ENCODE measurements at places on chromosomes 13 and 19.
A peak's percentile ranks its signal among the peaks of the same experiment; 100 is the strongest.

GRCh38 chr13:109208522-109208921, 577.9 kb downstream of the IRS2 start:
- DNase-seq = no peak

DNA sequence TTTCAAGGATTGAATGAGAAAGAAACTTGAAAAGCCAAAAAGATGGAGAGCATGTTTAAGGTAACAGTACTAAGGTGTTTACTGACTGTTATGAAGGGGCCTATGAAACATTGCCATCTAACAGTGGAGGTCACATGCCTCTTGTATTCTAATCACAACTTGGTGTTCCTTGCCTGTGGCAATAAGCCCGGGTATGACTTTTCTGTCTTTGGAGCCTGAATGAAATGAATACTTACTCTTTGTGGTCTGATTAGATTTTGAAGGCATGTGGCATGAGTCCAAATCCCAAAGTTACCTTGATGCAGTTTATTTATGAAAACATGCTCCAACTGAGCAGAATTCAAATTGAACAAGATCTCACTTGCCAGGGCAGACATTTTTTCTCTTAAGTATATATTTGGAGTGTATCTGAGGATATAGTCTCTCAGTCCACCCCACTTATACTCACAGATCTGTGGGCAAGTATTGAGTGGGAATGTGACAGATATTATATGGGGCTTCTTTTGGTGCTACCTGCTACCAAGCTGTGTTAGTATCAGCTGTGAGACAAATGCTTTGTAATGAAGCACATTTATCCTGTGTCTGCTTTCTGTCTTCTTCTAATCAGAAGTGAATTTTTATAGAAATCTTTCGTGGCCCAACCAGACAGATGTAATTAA, 67.5 kb downstream of the B3GLCT start:
- no peak for DNase-seq

DNA sequence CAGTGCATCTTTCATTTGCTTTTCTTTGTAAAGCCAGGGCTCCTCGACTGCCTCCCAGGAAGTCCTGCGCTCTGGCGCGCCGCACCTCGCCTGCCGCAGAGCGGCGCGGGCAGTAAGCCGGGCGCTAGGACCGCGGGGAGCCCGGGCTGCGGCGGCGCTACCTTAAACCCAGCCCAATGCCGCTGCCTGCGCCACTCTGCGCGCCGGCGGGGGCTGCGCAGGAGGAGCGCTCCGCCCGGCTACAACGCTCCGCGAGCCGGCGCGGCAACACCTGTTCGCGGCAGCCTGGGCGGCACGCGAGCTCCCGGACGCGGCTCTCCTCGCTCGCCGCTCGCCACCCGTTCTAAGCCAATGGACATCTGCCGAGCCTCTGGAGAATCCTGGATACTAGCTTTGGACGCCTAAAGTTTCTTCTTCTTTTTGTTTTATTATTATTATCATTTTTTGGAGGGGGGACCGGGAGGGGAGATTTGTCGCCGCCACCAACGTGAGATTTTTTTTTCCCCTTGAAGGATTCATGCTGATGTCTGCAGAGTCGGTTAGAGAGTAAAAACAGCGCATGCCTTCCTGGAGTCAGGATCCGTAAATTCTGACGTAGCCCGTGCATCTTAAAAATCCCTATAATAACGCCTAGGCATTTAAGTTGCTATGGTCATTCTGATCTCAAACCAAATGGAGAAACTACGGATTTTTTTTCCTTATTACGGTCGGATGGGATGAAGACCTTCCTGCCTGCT, at the start of gene FGF9:
FGF9 (plus strand) TSS at position 191 of the 737 bp plus-strand sequence. CDS start 840 bp downstream, outside the sequence.
- peak; percentile 91 for DNase-seq

DNA sequence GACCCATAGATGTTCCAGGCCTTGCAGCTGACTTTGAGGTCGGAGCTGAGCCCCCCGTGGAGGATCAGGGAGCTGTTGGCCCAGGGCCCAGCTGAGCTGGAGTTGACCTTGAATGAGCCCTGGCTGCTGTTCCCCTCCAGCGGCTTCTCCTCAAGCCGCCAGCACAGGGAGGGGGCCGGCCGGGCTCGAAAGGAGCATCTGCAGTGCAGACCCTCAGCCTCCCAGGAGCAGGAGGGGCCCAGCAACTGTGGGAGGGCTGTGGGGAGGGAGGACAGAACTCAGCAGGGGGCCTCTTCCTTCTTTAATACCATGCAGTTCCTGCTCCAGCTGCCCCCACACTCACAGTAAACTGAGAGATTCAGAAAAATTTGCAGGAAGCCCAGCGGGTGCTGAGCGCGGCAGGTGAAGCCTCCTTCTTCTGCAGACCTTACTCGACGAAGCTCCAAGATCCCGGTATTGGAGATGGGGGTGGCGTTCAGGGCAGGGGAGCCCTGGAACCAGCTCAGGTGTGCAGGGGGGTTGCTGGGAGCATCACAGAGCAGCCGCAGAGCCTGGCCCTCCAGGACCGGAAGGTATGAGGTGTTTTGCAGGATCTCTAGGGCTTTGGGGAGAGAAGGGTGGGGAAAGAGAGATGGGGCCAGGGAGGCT, 2.6 kb downstream of the SIGLEC5 start:
- DNase-seq = no peak

DNA sequence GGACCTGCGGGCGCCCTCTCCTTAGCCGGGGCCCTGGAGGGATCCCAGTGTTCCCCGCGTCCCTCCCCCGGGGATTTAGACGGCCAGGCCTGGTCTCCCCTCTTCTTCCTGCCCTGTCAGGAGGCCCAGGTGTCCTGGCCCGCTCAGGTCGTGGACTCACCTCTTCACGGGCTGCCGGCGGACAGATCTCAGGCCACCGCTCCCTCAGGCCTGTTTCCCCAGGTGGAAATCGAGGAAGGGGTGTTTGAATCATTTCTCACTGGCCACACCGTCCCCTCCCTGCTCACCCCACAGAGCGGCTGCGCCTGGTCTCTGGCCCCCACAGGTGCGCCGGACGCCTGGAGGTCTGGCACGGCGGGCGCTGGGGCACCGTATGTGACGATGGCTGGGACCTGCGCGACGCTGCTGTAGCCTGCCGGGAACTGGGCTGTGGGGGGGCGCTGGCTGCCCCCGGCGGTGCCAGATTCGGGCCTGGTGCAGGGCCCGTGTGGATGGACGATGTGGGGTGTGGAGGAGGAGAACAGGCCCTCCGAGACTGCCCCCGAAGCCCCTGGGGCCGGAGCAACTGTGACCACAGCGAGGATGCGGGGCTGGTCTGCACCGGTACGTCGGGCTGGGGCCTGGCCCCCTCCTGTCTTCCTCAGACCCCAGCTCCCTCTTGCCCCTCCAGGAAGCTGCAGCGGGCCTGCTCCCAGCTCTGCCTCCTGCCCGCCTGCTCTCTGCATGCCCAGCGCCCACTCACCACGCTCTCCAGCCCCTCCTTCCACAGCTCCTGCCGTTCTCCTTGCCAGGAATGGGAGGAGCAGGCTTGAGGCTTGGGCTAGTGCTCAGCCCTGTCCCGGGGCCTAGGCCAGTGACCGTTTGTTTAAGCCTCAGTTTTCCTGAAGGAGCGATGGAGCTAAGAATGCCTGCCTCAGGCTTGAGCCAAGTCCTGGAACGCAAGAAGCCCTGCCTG, 2.5 kb downstream of the SSC5D start:
- DNase-seq = no peak

GRCh38 chr13:60467098-60467497, 70.1 kb downstream of the TDRD3 start:
- no peak for DNase-seq

DNA sequence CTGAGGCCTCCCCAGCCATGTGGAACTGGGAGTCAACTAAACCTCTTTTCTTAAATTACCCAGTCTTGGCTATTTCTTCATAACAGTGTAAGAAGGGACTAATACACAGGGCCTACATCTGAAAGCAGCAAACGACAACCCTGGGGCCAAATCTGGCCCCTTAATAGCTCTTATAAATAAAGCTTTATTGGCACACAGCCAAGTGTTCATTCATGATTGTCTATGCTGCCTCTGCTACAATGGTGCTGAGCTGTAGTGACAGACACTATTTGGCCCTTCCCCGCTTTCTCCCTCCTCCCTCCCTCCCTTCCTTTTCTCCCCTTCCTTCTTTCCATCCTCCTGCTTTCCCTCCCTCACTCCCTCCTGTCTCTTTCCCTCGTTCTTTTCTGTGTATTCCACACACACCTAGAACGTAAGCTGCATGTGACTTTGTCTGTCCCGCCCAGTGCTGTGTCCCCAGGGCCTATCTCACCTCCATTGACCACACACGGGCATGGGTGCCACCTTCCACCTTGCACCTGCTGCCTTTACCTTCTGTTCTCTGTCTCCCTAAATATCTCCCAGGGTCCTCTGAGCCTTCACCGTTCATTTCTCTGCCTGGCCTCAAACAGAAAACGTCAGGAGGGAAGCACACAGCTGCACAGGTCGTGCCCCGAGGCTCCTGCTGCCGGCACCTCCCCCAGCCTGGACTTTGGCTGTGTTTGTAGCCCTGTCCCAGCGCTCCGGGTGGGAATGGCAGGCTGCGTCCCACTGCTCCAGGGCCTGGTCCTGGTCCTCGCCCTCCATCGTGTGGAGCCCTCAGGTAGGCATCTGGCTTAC, at the start of gene PROZ:
PROZ (plus strand) TSS at position 720 of the 819 bp plus-strand sequence; CDS start at position 733, 13 bp downstream.
- DNase-seq = no peak

DNA sequence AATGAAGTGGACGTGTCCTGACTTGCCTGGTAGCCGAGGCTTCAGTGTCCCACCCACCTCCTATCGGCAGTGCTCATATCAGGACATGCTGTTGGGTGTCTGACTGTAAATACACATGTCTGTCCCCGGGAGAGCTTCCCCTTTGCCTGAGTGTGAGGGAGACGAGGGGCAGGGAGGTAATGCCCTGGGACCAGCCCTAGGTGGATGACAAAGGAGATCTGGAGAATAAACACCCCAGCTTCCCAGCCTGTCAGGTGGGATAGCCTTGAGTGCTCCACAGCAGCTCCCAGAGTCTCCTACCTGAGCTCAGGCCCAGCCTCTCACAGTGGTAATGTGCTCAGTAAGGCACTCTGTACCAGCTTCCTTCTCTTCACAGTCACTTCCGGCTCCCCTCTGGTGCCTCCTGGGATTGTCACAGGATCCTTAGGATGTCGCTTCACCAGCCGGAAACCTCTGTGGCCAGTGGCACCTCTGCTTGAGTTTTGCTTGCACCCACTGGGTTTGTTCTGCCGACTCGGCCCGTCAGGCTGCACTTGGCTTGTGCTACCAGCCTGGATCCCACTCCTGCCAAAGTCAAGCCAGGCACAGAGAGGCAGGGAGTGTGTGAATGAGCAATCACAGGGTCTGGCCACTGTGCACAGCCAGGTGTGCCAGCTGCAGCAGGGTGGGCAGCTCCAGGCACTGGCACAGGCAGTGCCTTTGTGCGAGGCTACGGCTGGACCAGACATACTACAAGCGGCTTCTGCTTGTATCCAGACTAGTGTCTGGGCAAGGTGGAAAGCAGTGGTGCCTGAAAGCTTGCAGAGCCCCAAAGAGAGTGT, 54.4 kb upstream of the RGCC start:
- peak; percentile 54 for DNase-seq

- peak; percentile 34 for DNase-seq
Measured at GRCh38 chr19:52789440-52789839, 2.8 kb upstream of the ZNF600 start.

DNA sequence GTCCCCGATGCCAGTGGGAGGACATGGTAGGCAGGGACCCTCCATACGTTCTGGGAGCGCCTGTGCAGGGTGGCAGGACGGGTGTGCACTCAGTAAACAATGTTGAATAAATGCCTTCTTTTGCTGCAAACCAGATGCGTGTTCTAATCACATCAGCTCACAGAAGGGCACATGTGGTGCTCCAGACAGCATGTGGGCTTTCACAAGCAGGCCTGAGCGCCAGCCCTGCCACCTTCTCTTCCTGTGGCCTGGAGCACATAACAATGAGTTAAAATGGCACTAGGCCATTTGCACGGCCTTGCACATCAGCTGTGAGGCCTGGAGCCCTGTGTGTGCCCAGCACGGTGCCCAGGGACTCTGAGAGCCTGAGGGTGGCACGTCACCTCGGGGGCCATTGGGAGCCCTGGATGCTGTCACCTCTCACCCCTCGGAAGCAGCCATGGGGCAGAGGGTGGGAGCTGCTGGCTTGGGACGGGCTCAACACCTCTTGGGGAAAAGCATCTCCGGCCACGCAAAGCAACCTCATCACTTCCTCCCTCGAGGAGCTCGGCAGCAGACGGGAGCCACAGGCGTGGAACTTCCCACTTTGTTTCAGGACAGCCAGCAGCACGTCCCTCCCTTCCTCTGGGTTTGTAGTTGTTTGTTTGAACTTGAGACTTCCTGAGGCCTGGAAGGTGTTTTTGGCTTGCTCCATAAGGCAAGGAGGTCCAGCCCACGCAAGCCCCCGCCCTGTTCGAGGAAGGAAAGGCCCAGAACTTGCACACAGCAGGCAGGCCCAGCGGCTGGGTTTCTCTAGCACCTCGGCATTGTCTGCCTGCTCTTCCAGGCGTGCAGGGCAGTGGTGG, 9.8 kb downstream of the MCF2L start:
- no peak for DNase-seq

- DNase-seq = no peak
Measured at GRCh38 chr19:37959665-37960114, 52.7 kb downstream of the SIPA1L3 start.

DNA sequence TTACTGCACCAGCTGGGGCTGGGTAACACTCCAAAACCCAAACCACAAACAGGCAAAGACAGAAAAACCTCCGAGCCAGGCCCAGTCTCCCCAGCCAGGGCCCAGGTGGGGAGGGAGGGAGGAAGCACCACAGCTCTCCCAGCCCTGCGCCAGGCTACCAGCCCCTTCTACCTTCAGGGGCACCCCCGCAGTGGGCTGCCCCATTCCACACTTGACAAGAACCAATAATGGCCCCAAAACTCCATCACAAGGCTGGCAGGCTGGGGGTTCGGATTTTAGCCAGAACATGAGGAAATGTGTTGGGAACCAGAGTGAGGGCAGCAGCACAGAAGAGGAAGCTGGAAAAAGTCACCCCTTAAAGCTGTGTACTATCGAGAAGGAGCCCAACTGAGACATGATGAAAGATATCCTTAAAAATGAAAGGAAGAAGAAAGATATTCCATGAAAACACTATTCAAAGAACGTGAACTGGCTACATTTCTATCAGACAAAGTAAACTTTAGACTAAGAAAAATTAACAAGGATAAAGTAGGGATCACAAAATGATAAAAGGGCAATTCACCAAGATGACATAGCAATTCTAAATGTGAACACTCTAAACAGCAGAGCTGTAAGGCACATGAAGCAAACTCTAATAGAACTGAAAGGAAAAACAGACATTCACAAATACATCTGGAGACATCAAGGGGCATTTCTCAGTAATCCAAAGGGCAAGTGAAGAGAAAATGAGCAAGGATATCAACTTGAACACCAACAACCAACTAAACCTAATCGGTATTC, 12.9 kb downstream of the TUBGCP3 start:
- no peak for DNase-seq

- no peak for DNase-seq
Measured at GRCh38 chr19:45159210-45159970, 1.4 kb downstream of the NKPD1 start.

DNA sequence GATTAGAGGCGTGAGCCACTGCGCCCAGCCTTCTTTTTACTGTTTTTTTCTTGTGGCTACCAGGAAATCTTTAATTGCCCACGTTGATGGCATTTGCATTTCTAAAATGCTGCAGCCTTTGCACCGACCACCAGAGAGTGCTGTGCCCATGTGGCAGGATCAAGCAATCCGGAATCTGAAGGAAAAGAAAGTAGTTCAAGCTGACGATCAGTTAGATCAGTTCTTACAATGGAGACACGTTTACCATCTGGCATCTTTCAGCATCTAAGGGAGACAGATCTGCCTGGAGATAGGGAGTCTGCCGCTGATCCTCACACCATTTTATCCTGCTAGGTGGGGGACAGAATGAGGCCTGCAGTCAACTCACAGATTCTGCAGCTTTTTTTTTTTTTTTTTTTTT, 19.9 kb downstream of the TINCR start:
- peak; percentile 75 for DNase-seq

- DNase-seq = no peak
Measured at GRCh38 chr13:24032674-24033073, 127.8 kb upstream of the SPATA13 start.
